AG09309 (cell line): ENCODE measurements at places on chromosomes 12 and 14.

DNA sequence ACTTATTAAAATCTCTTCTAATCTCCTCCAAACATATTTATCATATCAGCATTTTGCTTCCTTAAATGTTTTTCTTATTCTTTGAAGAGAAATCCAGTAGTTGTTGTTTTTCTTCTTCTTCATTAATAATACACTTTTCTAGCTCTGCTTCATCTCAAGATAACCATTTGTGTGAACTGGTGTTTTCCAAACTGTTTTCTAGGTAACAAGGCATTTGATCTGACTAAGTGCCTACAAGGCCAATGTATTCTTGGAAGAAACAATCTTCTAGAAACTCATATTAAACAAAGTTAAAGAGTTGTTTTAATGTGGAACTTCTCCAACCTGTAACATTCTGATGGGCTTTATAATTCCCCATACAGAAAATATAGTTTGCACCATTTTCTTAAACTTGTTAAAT lies 30.8 kb upstream of the IFNG start:
- no peak for DNase-seq

DNA sequence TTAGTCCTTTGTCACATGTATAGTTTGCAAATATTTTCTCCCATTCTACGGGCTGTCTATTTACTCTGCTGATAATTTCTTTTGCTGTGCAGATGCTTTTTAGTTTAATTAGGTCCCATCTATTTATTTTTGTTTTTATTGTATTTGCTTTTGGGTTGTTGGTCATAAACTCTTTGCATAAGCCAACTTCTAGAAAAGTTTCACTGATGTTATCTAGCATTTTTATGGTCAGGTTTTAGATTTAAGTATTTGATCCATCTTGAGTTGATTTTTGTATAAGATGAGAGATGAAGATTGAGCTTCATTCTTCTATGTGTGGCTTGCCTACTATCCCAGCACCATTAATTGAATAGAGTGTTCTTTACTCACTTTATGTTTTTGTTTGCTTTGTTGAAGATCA lies 1008.4 kb upstream of the ATXN7L3B start:
- DNase-seq = no peak

- DNase-seq = no peak
Measured at GRCh38 chr12:86349196-86349595, 93.0 kb upstream of the MGAT4C start.

DNA sequence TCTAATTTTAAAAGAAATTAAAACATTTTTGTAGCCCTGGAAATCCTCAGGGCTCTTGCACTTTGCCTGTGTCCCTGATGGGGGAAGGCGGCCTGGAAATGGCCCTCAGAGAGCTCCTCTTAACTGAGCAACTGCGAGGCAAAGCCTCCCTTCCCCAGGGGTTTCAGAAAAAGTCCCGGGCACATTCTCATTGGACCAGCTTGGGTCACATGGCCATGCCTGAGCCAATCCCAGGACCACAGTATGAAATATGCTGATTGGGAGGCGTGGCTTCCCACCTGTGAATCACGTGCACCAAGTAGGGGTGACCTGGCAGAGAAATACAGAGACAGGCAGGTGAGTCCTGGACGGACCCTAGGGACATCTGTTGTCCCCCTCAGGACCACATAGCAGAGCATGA lies 90.4 kb upstream of the SFSWAP start:
- DNase-seq = no peak

DNA sequence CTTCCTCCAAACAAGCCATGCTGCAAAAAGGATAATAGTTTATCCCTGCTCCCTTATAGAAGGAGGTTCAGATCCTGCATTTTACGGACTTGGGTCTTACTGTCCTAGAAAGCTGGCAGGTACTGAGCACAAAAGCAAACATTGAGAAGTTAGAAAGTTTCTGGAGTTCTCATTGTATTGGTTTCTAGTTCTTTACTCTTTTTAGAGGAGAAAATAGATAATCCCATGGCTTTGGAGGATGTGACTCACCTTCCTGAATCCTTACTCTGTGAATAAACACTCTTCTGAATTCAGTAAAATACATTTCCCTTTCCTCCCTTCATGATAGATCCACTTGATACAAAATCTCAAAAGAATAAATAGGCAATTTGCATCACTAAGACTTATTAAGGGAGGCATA lies 188.9 kb downstream of the NPAS3 start:
- no peak for DNase-seq

DNA sequence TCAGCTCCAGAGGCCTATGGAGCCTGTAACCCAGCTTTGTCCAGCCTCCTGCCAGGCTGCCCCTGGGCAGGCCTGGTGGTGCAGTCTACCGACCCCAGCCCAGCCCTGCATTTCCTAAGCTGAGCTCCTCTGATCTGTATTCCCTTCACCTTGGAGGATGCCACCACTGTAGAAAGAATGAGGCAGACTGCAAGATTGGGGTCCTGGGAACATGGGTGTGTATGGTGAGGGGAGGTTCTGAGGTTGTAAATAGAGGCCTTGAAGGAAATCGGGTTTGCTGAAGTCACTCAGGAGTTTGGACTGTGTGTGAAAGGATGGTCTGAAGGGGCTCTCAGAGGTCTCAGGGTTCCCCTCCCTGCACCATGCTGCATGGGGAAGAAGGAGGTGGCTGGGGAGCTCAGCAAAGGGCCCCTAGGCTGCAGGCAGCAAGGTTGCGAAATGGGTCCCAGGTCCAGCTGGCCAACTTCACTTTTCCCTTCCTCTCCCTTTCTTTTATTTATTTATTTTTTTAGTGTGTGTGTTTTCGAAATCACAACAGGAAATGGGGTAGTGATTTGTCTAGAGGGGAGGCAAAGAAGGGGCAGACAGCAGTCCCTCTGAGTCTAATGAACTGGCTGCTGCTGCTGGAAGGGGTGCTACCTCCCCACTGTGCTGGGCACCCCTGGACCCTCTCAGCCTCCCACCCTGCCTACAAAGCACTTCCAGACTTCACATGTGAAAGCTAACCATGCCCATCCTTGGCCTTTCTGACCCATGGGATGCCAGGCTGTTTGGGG lies 1.2 kb upstream of the LRP1-AS start:
- DNase-seq = no peak
